ENCODE measurements at places on chromosomes 11 and 22. TPM values are rescaled to one million over a fixed set of nuclear protein-coding genes. Genes with fewer than 3 reads are reported as not detected.

Gene PLXNB2
- 130 TPM for total RNA-seq

Gene PLA2G3
- 0.09 TPM for total RNA-seq

Gene CCDC87
- 0.45 TPM for total RNA-seq

Gene FAM180B
- total RNA-seq = not detected

Gene TRIM48
- total RNA-seq = not detected

Gene C11orf42
- total RNA-seq = not detected

Gene GGTLC2
- total RNA-seq = not detected

Gene ILK
- 115 TPM for total RNA-seq

Gene TTC36
- not detected for total RNA-seq

GRCh38 chr11:30585125-30585891 is 845 bp downstream of the MPPED2 start:
- no peak for DNase-seq

GRCh38 chr11:109443052-109443451 is 21.1 kb downstream of the C11orf87 start:
- DNase-seq = no peak

DNA sequence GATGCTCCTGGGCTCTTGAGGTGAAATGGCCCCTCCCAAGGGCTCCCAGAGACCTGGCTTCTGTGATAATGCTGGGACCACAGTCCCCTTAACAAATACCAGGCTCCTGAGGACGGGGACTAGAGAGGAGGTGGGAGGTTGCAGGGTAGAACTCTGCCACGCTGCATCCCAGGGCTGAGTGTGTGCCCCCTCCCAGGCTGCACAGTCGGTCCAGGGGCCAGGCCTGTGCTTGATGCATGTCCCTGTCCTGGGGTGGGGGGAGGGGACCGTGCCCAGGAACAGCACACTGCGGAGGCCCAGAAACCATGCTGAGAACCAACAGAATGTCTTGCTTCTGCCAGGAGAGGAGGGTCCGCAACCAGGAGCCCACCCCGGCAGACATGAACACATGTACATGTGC is 9.3 kb downstream of the CSF2RB start:
- no peak for DNase-seq

DNA sequence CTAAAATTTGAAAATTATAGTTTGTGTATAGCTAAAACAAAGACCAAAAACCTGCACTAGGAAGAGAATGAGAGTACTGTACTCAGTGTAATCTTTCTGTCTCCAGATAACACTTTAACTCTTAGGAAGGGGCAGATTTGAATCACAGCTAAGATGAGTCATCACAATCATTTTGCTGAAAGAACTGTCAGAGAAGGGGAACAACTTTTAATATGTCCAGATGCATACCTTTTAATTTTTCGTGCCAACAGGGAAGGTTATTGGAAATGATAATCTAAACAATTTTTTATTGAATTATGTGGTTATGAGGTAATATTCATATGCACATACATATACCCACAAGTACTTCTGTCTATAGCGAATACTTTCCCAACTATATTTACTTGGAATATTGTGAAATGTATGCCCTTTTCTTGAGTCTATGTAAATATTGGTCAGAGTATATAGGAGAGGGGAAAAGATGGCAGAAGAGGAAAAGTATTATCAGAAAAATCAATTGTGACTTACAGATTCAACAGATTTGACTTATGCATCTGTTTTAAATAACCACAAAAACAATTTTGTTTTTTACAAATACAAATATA is 51.1 kb upstream of the MUC15 start:
- DNase-seq = peak; percentile 23

DNA sequence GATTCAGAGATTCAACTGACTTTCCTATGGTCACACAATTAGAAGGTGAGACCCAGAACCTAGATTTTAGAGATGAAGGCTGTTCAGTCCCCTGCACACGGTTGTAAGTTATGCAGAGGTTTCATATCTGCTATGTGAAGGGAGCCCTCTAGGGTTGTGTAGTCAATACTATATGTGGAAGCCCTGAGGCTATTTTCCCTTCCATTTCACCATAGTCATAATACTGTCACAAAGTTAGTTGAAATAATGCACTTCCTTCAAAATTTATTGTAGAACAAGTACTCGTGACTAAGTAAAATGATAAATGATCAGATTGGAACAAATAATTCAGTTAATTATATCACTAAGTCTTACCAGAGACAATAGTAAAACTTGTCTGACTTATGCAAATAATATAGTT is 48.8 kb downstream of the ENDOD1 start:
- peak; percentile 47 for DNase-seq

- no peak for DNase-seq
These were observed 47.1 kb upstream of the NECTIN1 start for GRCh38 chr11:119776031-119776636.

GRCh38 chr22:35044607-35045390 is 21.2 kb upstream of the ISX start:
- DNase-seq = no peak

DNA sequence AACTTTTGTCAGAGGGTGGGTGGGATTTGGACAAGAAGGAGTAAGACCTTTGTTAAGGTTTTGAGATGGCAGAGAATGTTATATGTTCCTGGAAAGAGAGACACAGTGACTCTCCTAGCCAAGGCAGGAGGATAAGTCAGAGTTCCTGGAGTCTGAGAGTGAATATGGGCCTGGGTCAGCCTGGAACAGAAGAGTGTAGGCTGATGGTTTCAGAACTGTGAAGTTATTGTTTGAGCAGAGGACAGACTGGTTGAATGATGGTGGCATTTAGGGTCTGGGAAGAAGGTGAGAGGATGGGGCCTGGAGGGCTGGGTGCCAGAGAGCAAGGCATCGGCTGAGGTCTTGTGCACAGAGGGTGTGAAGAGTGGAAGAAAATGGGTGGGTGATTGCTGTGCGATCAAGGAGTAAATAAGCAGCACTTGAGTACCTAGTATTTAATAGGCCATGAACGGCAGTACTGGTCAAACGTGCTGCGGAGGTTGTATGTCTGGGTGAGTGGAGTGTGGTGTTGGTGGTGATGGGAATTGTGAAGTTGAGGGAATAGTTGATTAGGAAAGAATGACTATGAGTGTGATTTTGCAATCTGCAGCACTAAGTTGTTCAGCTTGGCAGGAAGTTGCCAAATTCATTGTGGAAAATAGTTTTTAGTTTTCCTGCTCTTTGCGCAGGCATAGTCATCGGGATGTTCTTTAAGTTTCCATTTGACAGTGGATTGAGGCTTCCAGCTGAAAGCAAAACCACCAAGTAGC is 1.8 kb downstream of the PANX1 start:
- DNase-seq = peak; percentile 96

GRCh38 chr22:46443850-46444389 is 93.5 kb downstream of the CELSR1 start:
- DNase-seq = no peak

DNA sequence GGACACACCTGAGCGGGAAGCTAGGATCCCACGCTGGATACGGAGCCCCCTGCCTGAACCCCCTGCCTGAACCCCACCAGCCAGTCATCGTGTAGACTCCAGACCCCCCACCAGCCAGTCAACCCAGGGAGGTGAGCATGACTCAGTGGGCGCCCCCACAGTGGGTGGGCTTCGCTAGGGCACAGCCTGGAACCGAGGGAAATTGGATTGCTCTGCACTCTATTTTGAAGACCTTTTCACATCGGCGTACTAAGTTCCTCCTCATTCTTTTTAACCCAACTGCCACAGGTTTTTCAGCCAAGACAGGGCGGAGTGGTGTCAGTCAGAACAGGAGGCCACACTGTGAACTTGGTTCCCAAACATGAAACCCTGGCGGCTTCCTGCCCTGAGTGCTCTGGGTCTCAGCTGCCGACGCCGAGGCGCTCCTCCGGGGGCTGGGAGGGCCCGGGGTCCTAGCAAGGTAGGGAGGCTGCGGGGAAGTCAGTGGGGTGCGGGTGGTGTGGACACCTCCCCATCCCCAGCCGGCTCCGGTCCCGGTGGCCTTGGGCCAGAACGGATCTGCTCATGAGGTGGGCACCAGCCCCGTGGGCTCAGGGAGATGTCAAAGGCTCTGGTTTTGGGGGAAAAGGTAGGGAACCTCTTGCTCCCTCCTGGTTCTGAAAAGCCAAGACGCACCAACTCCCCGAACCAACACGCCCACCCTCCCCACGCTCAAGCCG is 57.0 kb downstream of the BRD1 start:
- no peak for DNase-seq

DNA sequence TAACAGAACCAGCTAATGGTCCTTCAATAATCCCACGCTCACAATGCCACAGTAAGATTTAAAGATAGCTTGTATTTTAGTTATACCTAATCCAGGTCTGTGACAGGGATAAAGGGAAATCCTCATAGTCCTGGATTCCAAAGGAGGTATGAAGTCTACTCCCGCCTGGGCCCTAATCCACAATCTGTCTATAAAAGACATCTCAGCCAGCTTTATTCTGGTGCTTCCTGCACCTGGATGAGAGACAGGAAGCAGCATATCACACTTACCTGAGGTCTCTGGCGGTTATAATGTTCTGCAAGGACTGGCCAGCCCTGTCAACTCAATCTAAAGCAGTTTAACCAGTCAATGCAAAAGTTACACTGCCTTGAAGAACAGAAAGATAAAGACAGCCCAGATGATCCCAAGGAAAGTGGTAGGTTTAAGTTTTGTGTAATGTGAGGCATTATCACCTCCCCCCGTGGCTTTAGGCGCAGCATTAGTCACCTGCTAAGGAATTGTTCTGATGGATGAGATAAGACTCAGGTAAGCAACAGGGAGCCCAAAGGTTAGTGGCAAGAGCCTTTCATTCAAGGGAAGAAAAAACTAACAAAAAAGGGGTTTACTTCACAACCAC is 57.6 kb downstream of the PLEKHA7 start:
- no peak for DNase-seq

DNA sequence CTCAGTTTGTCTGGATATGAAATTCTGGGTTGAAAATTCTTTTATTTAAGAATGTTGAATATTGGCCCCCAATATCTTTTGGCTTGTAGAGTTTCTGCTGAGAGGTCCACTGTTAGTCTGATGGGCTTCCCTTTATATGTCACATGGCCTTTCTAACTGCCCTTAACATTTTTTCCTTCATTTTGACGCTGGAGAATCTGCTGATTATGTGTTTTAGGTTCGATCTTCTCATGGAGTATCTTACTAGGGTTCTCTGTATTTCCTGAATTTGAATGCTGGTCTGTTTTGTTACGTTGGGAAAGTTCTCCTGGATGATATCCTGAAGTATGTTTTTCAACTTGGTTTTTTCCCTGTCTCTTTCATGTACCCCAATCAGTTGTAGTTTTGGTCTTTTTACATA is 22.8 kb downstream of the OR52A5 start:
- no peak for DNase-seq

DNA sequence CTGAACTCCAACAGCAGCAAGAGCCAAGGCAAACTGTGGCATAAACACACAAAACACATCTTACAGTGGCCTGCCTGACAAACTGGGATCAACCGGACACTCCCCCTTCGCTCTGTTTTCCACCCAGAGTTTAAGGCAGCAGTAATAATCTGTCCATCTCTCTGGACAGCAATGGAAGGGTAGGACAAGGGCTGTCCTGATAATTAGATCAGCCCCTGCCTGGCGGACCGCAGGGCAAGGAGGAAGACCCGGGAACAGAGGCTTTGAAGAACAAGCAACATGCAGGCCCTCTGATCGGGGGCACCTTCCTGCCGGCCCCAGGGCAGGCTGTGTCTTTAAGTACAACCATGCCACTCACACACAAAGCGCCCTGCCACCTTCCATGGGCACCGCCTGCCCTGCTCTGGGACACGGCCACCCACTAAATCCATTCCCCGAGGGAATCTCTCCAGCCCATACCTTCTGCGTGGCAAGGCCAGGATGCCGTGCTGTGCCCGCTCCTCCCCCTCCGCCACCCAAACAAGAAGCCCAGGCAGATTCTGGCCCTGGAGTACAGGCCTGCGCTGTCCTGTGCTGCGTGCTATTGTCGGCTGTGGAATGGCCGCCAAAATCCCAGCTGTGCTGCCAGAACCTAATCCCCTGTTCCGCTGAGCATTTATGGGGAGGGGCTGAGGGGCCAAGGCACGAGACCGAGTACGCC is 38.8 kb downstream of the NUMA1 start:
- DNase-seq = peak; percentile 81

- DNase-seq = no peak
These were observed 67.3 kb upstream of the SHISAL1 start for GRCh38 chr22:44379817-44380755.

- no peak for DNase-seq
These were observed 13.3 kb upstream of the CACNA1I start for GRCh38 chr22:39556970-39557841.

DNA sequence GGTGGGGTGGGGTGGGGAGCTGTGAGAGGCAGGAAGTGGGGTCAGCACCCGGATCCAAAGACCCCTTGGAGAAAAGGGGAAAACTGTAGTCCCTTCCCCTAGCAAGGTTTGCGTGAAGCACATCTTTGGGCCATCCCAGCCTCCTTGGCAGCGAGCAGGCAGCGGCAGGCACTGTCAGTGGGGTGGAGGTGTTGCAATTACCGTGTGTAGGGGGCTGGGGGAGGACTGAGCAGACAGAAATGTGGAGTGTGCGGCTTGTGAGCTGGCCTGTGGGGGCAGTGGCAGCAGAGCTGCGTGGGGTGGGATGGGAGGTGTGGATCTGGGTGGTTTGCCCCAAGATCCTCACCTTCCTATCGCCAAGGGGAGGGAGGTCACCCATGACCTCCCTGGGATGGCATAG is 16.4 kb downstream of the DAGLA start:
- no peak for DNase-seq

GRCh38 chr11:125090816-125091215 is 20.6 kb downstream of the TMEM218 start:
- no peak for DNase-seq

DNA sequence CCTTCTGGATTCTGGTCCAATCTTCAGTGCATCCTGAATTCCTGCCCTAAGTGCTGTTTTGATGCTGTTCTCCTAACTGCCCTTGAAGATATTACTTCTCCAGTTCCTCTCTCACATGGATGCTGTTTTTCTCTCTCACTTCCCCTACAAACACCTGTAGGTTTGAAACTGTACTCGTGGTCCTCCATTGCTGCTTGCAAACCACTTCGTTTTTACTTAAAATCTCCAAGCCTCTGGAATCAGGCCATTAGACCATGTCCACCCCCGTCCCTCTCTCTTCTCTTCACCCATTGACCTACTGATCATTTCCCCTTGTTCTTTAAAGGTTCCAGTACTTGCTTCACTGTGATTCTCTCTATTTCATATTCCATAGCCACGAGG is 988.1 kb downstream of the NTM start:
- DNase-seq = no peak

GRCh38 chr11:15903246-15903645 is 453.1 kb downstream of the SOX6 start:
- no peak for DNase-seq

DNA sequence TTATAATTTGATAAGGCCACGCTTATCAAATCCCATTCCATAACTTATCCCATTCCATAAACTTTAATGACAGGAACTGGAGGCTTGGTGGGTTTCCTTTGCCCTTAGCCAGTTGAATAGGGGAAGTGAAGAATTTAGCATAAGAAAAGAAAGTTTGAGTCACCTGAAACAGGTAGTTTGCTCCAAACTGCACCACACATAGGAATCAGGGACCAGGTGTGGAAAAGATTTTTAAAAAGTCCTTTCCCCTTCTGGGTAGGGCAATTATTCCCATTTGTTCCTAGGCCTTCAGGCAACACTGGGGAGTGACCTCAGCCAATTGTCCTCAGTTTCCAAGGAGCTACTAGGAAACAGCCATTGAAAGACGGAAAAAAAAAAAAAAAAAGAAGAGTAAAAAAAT is 525.7 kb upstream of the CNTN5 start:
- no peak for DNase-seq

Data from fibroblast of the aortic adventitia (primary cell).